Stimulated activated CD8-positive, alpha-beta memory T cell treated with anti-CD3 and anti-CD28 coated beads, Interleukin-7, amount 100 ng/mL, for 24 hours (primary cell): ENCODE measurements at places on chromosomes 3 and 15.

- no peak for DNase-seq
Observed at GRCh38 chr3:9201266-9201665, 48.2 kb downstream of the SRGAP3 start.

DNA sequence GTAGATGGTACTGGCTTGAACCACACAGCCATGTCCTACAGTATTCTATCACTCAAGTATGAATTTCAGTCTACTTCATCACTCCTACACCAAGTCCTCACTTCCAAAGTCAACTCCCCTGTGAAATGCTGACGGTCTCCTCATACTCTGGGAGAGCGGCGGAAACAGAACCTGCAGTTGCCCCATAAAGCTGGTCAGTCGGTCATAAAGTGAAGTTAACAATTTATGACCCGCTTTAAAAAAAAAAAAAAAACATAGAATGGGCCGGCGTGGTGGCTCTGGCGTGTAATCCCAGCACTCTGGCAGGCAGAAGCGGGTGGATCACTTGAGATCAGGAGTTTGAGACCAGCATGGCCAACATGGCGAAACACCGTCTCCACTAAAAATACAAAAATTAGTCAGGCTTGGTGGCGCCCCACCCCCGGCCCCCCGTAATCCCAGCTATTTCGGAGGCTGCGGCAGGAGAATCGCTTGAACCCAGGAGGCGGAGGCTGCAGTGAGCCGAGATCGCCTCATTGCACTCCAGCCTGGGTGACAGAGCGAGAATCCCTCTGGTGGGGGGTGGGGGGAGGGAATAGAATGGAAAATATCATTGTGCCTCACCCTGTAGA, 2.1 kb downstream of the TRANK1 start:
- no peak for DNase-seq

GRCh38 chr15:88647351-88648105, 8.7 kb downstream of the ISG20 start:
- no peak for DNase-seq

GRCh38 chr3:110459021-110459420, 612.6 kb upstream of the NECTIN3 start:
- DNase-seq, result no peak

GRCh38 chr15:60405399-60405798, 7.6 kb upstream of the ANXA2 start:
- DNase-seq, result no peak

GRCh38 chr3:151611419-151611818, 122.3 kb upstream of the AADACL2 start:
- DNase-seq, result no peak

GRCh38 chr15:59746777-59747176, 57.7 kb upstream of the BNIP2 start:
- no peak for DNase-seq

GRCh38 chr3:160618363-160618762, 53.0 kb upstream of the KPNA4 start:
- no peak for DNase-seq

DNA sequence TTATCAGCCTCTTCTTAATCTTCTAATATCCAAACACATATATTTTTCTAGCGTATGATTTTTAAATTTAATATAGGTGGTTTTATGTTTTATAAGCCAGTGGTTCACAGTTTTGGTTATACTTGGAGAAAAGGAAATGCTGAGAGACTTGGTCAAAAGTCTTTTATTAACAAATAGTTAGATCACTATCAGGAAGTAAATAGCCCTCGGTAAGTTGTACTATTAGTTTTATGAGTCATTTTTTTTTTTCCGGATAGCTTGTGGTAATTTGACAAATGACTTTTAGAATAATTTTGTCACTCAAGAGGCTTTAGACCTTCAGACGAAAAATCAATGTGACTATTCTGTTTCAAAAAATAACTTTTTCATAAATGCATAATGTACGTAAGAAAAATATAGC, 232.2 kb upstream of the ROBO1 start:
- no peak for DNase-seq

DNA sequence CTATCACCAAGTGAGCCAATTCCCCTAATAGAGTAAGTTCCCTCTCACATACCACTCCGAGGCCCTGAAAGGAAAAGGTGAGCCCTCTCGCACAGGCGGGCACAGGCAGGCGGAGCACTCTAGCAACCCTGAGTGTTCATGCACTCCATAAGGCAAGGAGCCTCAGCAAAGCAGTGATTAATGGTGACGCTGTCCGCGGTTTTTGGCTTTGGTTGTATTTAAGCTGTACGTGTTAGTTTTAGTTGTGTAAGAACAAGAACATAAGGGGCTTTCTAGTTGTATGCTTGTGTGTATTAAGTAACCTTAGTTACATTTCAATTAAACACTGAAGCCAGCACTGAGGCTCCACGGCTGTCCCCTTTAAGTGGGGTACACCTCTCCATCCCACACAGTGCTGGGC, 33.1 kb downstream of the KLHL25 start:
- no peak for DNase-seq

DNA sequence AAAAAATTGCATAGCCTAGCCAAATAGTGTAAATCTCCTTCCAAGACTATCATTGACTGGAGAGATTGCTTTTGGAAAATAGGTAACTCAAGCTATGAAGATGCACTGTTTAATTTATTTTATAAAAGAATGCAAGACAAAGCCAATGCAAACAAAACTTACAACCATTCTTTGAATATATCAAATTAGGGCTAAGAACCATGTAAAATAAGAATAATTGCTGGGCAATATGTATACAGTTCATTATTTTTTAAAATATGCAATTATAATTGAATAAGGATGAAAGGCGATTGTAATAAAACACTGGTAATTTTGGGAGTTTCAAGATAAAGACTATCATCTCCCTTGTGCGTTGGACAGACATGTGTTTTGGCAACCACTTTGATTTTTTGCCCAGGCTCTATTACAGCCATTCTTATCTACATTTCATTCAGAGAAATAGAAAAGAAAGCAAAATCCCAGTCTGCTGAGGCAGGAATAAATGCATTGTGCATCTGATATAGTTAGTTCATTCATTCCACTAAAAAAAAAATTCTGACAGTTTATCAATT, 242.3 kb upstream of the ROBO1 start:
- DNase-seq, result no peak

GRCh38 chr15:84812842-84813241, 4.3 kb upstream of the ALPK3 start:
- DNase-seq, result no peak
